ENCODE measurements at places on chromosomes 2 and 18. TPM values are rescaled to one million over a fixed set of nuclear protein-coding genes. Genes with fewer than 3 reads are reported as not detected.

DNA sequence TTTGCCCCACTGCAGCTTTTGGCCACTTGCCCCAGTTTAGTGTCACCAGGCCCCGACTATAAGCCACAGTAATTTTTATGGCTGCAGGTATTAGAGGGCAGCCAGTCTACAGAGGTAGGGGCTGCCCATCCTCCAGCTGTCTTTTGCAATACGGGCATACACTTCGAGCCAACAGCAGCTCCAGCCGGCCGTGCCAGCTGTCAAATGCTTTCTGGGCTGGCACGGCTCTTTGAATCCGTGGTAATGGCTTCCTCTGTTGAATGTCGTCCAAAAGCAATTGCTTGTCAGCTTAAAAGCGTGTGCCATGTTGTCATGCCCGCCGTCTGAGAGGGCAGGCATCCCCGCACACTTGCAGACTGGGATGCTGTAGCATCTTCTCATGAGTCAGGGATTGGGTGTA, 41.3 kb downstream of the BCL2L11 start:
- peaks cover 4% of the 10 kb centered on the region for H3K36me3 ChIP-seq
- no peak for DNase-seq
- H3K27me3 ChIP-seq, result no peaks in the 10 kb centered on the region
- H3K4me1 ChIP-seq, result peaks cover 16% of the 10 kb centered on the region

GRCh38 chr2:37143974-37144373, 12.8 kb downstream of the EIF2AK2 start:
- no peaks in the 10 kb centered on the region for H3K27me3 ChIP-seq
- H3K27ac ChIP-seq, result no peak overlapping the region
- H3K36me3 ChIP-seq, result peaks cover 75% of the 10 kb centered on the region
- H3K4me3 ChIP-seq, result no peak overlapping the region
- peaks cover 3% of the 10 kb centered on the region for H3K4me1 ChIP-seq

DNA sequence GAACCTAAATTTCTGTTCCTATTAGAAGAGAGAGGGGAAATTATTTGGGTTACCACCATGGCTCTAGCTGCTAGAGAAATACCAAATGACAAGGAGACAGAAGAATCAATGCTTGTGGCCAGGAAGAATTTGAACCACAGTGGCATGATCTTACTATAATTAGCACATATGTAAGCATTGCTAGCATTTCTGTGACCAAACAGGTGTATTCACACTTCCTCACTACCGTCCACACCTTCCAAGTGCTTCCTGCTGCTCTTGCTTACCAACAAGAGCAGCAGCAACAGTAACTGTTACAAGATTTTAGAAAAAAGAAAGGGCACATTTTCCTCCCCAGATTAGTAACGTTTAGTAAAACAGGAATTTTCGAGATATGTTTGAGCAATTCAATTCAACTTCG, 60.5 kb downstream of the CDH7 start:
- H3K36me3 ChIP-seq, result no peaks in the 10 kb centered on the region
- H3K4me3 ChIP-seq, result no peak overlapping the region
- no peak for DNase-seq
- H3K27ac ChIP-seq, result no peak overlapping the region

DNA sequence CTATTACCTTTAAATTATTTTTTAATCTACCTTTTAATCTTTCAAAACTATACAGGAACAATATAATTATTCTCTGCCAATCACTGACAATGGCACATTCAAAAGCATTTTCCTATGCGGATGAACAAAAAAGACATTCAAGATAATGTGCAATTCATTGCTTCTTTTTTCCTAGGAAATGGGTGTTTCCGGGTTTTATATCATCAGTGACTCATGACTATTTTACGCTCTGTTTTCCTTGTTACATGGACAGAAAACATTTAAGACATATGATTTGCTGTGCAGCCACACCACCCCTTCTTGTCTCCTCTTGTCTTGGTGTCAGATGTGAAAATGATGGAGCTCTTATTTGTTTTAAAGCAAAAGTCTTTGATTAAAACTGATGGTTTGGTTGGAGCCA, 184.7 kb upstream of the LINC00305 start:
- no peak overlapping the region for H3K27ac ChIP-seq
- H3K4me3 ChIP-seq, result no peak overlapping the region
- DNase-seq, result no peak
- no peaks in the 10 kb centered on the region for H3K36me3 ChIP-seq

DNA sequence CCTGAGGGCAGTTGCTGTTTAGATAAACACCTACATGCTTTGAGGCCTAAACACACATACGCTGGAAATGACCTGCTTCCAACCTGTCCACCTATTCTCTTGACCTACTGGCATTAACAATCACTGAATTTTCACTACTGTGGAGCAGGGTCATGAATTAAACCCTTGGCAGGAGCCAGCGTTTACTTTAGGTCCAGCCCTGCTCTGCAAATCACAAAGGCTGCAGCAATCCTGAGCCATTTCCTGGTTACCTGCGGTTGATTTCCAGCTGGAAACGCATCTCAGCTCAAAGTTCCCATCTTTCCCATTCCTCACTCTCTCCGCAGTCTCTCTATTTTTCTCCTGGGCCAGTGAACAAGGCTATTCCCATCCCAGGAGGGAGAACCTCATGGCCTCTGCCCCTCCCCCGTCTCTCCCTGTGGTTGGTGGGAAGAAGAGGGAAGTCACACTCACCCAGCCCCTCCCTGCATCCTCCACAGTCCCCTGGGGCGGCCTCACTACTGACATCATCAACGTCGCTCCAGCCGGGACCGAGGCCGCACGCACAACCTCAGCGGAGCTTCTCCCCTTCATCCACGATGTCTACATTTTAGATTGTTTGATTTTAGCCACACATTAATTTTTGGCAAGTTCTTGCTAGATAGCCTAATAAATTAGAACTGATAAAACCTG, 84.5 kb upstream of the SNTG2 start:
- no peak overlapping the region for H3K4me3 ChIP-seq
- no peaks in the 10 kb centered on the region for H3K4me1 ChIP-seq
- no peak for DNase-seq
- H3K27me3 ChIP-seq, result no peaks in the 10 kb centered on the region

DNA sequence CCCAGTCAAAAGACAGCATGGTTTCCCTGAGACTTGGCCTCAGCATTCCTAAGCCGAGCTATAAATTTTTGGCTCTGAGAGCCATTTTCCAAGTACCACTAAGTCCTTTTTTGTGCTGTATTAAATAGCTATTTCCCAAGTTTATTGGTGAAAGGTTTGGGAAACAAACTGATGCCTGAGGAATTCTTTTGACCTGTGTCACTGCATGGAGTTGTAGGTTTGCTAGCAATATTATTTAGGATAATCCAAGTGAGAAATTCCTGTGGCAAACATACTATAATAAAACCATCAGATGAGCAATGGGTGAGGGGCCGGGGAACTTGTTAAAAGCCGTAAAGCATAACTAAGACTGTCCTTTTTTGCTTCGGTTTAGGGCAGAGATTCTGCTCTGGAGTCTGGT, 28.4 kb downstream of the ARHGAP28 start:
- H3K27me3 ChIP-seq, result no peaks in the 10 kb centered on the region
- no peaks in the 10 kb centered on the region for H3K4me1 ChIP-seq
- H3K4me3 ChIP-seq, result no peak overlapping the region
- DNase-seq, result no peak
- no peak overlapping the region for H3K27ac ChIP-seq

GRCh38 chr2:46239847-46240181, 57.4 kb upstream of the EPAS1 start:
- H3K36me3 ChIP-seq, result no peaks in the 10 kb centered on the region
- DNase-seq, result no peak
- H3K4me3 ChIP-seq, result no peak overlapping the region
- H3K27me3 ChIP-seq, result no peaks in the 10 kb centered on the region

The NT5DC4 gene
- not detected for total RNA-seq

Measured in upper lobe of left lung (tissue), 6 donors.